Stimulated activated CD8-positive, alpha-beta memory T cell treated with anti-CD3 and anti-CD28 coated beads, Interleukin-2, amount 100 ng/mL, for 1 hour (primary cell): ENCODE measurements at places on chromosomes 16 and 17.
A peak's percentile ranks its signal among the peaks of the same experiment; 100 is the strongest.

DNA sequence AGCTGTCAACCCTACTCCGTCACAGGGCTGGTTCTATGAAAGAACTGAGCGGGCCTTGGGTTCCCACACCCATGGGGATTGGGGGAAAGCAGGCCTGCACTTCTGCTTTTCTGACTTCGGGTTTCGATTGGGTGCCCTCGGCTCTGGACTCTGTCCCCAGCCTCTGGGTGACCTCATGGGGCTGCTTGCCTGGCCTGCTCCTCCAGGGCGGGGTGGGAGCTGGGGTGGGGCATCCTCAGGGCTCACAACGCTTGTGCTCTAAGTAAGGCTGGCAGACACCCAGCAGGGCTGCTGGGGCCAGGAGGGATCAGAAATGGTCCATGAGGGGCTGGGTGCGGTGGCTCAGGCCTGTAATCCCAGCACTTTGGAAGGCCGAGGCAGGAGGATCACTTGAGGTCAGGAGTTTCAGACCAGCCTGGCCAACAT, 19.2 kb downstream of the ARHGAP27 start:
- DNase-seq = no peak

DNA sequence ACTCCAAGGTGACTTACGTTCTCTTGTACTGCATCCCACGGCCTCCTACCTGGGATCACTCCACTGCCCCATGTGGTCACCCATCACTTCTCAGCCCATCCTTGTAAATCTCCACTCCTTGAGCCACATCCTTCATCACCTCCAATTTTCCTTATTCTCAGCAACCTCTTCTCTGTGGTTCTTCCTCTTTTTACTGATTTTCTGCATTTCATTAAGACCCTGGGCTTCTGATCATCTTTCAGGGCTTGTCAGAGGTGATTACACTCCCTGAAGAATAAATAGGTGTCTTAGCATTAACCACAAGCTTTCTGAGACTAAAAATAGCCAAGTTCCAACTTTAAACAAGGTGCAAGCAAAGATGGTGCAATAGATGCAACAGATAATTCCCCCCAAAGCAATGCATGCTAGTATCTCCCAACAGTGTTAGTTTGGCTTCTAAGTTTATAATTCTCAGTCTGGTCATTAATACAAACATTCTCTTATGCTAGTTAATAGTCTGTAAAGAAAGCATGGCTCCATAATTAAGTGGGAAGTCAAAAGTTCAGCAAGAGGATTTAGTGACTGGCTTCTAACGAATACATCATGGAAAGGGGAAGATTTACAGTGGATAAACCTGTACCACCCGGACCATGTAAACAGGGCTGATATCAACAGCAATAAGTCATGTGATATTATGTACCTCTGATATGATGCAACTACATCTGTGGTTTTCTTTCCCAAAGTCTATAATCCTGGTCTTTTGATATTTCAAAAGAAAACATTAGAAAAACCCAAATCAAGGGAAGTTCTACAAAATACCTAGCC, 47.4 kb upstream of the FOXJ1 start:
- DNase-seq = no peak

DNA sequence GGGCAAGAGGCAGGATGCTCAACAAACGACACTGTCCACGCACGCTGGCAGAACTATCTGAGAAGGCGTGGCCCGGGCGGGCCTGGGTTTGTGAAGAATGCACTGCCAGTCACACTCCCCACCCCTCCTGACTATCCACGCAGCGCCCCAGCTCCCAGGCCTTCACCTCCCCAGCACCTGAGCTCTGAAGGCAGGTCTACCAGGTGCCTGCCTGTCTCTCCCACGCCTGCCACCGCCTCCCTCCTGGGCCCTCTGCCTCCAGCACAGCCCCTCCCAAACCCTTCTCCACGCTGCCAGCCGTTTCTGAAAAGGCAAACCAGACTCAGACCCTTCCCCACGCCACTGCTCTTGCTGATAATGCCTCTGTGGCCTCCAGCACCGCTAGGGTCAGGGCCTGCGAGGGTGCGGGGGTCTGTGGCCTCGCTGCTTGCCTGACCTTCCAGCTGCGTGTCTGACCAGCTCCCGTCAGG, 11.6 kb downstream of the MYBBP1A start:
- no peak for DNase-seq

GRCh38 chr17:6941989-6942388, 53.9 kb upstream of the ALOX12 start:
- DNase-seq = no peak

DNA sequence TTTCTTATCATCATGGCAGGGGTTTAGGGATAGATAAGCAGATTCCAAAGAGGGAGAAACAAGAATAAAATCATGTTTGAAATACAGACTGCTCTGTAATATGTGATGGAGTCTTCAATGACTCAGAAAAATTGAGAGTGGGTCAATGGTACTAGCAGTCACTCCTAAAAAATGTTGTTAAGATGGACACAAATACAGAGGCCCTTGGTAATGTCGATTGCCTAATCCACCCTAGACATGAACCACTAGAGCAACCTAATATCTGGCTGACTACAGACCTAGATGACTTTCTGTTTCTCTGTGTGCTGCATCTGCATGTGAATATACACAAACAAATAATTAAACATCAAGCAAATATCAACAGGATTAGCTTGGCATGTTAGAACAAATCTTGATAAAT, 135.8 kb downstream of the CDH8 start:
- DNase-seq = no peak

DNA sequence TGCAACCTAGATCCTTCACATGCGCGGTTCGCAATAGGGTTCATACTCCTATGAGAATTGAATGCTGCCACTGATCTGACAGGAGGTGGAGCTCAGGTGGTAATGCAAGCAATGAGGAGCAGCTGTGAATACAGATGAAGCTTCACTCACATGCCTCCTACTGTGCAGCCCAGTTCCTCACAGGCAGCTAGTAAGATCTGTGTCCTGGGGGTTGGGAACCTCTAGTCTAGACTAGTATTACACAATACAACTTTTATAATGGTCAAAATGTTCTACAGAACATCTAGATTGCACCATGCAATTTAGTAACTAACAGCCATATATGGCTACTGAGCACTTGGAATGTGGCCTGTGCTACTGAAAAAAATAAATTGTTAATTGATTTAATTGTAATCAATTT, 26.7 kb downstream of the ABCA5 start:
- DNase-seq = no peak

DNA sequence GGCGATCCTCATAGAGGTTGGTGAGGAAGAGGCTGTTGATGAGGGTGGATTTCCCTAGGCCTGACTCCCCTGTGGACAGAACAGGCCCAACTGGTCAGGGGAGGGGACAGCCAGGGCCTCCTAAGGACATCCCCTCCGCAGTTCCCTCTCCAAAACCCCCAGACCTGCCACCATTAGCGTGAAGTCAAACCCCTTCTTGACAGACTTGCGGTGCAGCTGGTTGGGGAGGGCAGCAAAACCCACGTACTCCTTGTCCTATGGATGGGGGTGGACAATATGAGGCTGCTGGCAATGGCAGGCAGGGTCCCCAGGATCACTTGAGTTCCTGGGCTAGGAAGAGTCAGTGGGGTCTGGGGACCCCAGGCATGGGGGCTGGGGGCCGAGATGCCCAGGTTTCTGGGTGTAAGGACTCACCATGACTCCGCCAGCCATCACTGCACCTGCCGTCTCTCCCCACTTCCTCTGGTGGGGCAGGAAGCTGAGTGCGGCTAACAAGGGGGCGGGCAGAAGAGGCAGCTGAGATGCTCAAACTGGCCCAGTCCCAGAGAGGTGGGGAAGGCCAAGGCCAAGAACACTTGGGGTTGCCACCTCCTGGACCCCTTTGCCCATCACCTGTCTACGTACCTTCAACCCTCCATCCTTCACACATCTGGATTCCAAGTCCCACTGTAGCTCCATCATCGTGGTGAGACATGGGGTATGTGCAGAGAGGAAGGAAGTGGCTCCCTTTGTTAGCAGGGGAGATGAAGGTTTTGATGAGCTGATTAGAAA, at the start of gene SEPTIN1:
Gene SEPTIN1, minus strand, starts transcription at position 451 of the 771 bp plus-strand sequence. Its CDS starts 19 bp downstream, at position 432.
- peak; percentile 60 for DNase-seq

DNA sequence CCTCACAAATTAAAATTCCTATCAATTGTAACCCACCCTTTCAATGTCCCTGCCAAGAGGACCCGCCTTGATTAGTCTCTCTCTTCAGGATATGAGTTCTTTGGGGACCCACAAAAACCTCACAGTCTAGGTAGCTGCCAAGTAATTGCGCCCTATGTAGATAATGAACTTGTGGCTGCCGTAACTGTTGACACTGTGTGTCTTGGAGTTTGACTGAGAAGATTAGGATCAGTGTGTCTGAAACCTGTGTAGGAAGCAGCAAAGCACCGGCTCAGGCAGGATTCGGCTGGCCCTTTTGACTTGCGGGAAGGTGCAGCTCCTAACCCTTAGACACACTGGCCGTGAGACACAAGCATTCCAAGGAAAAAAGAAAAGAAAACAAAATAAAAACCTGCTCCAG, 17.8 kb upstream of the SLC6A4 start:
- no peak for DNase-seq

DNA sequence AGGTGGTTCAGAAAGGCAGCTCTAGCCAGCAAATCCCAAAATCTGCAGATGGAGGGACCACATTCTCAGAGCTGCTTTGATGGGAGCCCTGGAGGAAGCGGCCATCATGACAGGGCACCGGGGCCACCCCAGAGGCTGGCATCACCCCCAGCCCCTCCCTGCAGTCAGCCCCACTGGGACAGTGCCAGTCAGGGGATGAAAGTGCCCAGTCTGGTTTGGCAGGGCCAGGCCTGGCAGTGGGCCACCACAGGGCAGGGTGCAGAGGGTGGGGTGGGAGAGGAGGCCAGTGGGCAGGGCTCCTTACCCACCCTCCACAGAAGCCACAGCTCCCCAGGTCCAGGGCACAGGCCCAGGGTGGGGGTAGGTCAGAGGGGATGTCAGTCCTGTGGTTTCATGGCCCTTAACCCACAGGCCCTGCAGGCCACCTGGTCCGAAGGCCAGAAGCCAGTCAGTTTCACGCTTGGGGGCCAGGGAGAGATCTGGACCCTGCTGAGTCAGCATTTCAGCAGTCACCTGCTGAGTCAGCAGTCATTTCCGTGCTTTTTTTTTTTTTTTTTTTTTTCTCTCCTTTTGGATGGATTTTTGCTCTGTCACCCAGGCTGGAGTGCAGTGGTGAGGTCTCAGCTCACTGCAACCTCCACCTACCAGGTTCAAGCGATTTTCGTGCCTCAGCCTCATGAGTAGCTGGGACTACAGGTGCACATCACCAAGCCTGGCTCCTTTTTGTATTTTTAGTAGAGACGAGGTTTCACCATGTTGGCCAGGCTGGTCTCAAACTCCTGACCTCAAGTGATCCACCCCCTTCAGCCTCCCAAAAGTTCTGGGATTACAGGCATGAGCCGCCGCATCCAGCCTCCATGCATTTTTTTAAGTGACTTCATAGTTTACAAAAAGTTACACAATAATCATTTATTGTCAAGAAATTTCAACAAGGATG, 10.4 kb downstream of the SLC25A10 start:
- no peak for DNase-seq

DNA sequence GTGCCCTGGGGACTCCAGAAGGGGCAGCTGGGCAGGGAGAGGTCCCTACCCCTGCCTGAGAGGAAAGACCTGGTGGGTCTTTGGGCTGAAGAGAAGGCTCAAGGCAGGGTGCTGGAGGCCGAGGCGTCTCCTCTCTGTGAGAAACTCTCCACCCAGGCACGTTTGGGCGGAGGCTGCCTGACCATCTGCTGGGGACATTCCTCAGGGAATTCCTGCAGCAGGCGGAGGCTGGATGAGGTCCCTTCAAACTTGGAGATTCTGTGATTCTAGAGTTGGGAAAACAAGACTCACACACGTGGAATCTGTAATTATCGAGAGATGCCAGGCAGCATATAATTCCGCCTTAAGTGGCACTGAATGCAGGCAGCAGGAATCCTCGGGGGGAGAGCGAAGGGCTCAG, 21.1 kb upstream of the PHF12 start:
- DNase-seq = no peak

DNA sequence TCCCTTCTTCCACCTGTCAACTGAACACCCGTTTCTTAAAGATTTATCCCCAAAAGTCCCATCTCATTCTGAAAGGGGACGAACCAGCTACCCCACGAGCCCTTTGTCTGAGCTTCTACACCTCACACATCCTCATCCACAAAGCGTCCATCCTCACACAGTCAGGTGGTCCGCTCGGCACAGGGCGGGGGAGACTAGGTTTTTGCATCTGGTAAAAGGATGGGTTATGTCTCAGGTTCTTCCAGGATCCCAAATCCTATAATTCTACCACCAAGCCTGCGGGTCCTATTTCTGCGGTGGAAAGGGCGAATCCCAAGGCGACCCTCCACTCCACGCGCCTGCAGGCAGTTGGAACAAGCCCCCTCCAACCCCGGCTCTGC, 458 bp downstream of the GFOD2 start:
- DNase-seq = no peak

DNA sequence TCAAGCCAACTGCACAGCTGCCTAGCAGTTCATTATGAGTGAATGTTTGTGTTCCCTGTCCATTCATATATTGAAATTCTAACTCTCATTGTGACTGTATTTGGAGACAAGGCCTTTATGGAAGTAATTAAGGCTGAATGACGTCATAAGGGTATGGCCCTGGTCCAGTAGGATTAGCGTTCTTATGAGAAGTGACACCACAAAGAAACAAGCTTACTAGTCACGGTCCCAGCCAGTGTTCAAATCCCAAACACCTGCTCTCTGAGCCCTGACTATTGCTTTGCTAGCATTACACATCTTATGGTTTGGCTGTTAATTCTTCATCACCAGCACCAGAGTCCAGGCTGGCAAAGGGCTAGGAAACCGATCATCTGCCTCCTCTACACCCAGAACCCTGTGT, 2.2 kb downstream of the ZNF668 start:
- no peak for DNase-seq

GRCh38 chr17:57284984-57285646, 28.8 kb downstream of the MSI2 start:
- DNase-seq = peak; percentile 33

- no peak for DNase-seq
Observed at GRCh38 chr16:21301168-21301894, 23.2 kb upstream of the CRYM start.

- peak; percentile 70 for DNase-seq
Observed at GRCh38 chr17:8162233-8162996, at the start of gene VAMP2. Gene VAMP2, minus strand, starts transcription at chr17:8162948. Its CDS starts 69 bp downstream, at chr17:8162879.

DNA sequence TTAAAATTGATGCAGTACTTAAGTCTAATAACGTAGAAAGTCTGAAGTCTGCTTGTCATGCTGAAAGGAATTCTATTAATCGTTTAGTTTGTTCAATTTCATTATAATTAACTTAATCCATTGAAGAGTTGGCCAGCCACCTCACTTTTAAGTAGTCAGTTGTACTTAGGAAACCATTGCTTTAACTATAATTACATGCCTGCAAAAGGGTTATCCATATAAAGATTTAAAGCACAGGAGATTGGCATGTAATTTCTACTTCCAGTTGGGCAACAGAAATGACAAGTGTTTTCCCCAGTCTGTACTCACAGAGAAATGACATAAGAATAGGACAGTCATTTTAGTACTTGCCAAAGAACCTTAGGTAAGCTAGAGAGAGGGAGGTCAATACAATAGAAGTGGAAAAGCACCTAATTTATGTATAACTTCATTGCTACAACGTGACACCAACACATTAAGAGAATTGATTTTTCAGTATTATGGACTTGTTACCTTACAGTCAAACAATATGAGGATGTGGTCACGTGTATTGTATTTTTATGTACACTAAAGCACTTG, 3.7 kb upstream of the USP32 start:
- DNase-seq = no peak
